ENCODE measurements at places on chromosomes 5 and 9. TPM values are rescaled to one million over a fixed set of nuclear protein-coding genes. Genes with fewer than 3 reads are reported as not detected.

The PTPRD gene
- total RNA-seq: not detected

The DELE1 gene
- total RNA-seq: 61.7 TPM

GRCh38 chr5:75756981-75757380 lies 39.7 kb upstream of the POC5 start:
- no peak for DNase-seq

GRCh38 chr9:81578606-81579005 lies 110.7 kb downstream of the TLE1 start:
- DNase-seq: no peak

The PRR16 gene
- not detected for total RNA-seq

DNA sequence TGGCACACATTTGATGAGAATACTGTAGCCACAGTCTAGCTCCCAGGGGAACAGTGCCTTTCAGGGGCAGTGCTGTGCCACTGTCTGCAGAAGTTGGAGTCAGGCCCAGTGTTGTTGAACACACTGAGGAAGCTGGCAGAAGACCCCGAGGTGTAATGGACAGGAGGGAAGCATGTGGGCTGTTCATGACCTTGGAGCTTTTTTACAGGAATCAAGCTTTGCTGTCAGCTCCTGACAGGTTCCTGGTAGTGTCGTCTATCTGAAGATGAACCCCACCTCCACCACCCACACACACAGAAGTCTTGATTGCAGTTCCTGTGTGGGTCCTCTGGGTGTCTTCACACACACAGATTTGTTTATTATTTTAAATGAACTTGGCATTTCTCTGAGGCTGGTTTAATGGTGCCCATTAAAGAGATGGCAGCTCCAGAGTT lies 40.3 kb upstream of the TNFAIP8 start:
- DNase-seq: no peak

- DNase-seq: no peak
Measured at GRCh38 chr5:179278119-179278518, 67.1 kb downstream of the ADAMTS2 start.

DNA sequence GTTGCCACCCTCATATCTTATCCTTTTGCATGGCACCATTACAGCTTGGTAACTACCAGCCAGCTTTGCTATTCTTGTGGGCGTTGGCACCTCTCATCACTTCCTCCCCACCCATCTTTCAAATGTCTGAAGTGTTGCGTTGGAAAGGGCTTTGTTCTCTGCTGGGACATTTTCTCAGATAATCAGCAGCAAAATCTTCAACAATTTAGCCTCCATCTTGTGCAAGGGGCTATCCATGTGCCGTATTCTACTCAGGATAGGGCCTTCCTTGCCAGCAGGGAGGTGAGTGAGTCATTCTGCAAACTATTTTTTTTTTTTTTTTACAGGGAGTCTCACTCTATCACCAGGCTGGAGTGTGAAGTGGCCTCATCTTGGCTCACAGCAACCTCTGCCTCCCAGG lies 62.1 kb upstream of the NUDT12 start:
- no peak for DNase-seq

DNA sequence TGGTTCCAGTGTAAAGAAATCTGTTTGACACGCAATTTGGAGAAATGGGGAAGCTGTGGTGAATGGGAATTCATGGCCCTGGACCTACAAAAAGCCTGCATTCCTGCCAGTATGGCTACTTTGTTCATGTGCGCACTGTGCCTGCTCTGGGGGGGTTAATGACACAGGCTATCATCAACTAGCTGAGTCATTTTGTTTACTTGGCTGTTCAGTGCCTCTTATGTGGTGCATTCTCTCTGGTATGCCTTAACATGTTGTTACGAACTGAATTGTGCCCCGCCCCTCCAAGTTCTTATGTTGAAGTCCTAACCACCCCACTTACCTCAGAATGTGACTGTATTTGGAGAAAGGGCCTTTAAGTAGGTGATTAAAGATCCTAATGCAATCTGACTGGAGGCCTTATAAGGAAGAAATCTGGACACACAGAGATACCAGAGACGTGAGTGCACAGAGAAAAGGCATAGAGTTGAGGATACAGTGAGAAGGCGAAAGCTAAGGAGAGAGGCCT lies 20.4 kb upstream of the UBAP1 start:
- DNase-seq: no peak

DNA sequence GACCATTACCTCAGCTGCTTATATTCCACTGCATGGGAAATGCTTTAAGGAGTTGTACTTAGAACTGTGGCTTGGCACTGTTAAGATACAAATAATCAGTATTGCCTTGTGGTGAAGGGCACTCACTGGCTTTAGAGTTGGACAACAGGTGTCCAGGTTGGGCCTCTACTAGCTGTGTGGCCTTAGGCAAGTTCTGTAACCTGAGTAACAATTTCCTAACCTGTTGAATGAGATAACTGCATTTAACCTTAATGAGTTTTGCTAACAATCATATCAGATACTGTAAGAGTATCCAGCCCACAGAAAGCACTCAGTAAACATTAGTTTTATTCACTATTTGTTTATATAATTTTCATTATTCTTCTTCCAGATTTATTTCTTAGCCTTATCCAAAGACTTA lies 17.2 kb upstream of the HK3 start:
- DNase-seq: no peak

DNA sequence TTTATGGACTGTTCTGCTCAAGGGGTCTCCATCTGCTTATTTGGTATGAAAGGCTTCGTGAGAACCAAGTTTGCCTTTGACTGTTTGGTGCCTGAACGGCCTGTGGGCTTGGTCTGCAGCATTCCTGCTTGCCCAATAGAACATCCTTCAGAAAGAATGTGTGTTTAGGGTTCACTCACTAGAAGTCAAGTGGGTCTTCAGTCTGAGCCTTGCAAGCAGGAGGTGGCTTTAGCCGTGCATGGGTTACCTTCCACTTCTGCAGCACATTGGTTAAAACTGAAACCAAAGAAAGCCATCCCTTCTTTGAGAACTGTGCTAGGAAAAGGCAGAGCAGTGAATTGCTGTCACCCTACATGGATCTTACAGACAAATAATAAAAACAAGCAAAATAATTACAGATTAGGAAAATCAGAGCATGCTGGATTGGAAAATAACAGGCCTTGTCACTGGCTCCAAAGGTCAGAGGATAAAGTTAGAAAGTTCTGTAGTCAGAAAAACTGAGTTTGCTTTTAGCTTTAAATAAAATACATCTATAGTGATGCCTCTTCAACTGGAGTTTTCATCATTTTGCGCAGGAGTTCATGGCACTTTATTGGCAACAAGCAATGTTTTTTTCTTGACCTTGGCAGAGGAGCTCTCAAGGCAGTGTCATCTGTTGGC lies 16.6 kb downstream of the WWC1 start:
- DNase-seq: no peak

DNA sequence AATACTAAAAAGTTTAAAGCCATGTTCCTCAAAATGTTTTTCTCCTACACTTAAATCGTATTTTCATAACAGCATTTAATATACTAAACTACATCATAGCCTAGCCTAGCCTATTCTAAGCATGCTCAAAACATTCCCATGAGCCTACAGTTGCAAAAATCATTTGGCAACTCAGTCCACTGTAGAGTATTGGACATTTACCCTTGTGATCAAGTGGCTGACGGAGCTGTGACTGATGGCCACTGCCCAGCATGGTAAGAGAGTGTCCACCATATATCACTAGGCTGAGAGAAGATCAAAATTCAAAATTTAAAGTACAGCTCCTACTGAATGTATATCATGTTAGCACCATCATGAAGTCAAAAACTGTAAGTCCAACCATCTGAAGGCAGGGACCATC lies 30.9 kb downstream of the SEMA5A start:
- no peak for DNase-seq

GRCh38 chr9:76203373-76203772 lies 190.9 kb downstream of the RFK start:
- no peak for DNase-seq

GRCh38 chr5:50874306-50875001 lies 208.0 kb downstream of the PARP8 start:
- DNase-seq: no peak

The AMBP gene
- not detected for total RNA-seq

- no peak for DNase-seq
Measured at GRCh38 chr9:7960320-7961050, 160.9 kb upstream of the DMAC1 start.

The C9orf153 gene
- total RNA-seq: 0.58 TPM

The SFXN1 gene
- total RNA-seq: 169 TPM

- no peak for DNase-seq
Measured at GRCh38 chr5:53779541-53779981, 219.1 kb downstream of the NDUFS4 start.

The ISL1 gene
- not detected for total RNA-seq

GRCh38 chr5:123116058-123116457 lies 27.0 kb downstream of the PRDM6 start:
- no peak for DNase-seq

DNA sequence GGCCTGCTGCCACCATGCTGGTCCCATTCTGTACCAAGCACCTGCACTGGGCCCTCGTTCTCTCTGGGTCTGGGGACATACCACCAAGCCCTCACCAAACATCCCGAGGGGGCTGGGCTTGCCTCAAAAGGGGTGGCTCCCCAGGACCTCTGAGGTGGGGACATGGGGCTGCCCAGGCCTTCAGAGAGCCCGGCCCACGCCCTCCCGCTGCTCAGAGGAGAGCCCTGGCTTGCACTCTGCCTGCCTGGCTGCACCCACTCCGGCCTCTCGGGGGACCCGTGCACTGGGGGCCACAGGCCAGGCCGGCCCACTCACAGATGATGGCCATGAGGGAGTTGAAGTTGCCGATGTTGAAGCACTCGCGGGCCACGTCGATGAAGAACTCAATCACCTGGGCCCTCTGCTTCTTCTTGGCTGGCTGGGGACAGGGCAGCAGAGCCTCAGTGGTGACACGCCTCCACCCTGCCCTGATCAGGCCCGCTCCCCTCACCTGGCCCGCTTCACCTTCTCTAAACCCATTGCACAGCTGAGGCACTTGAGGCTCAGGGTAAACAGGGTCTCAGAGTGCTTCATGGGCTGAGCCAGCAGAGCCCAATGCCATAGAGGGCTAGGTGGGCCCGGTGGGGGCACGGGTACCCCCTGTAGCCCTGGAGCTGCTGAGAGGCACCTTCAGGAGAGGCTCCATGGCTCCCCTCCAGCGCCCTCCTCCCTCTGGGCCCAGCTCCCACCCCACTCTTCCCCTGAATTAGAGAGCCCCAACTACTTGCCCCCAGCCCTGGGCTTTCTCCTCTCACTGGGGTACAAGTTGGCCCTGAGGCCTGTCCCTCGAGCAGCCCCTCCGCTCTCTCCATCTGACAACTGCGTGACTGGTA lies 47.7 kb upstream of the RNF130 start:
- no peak for DNase-seq

The ADCY2 gene
- not detected for total RNA-seq

DNA sequence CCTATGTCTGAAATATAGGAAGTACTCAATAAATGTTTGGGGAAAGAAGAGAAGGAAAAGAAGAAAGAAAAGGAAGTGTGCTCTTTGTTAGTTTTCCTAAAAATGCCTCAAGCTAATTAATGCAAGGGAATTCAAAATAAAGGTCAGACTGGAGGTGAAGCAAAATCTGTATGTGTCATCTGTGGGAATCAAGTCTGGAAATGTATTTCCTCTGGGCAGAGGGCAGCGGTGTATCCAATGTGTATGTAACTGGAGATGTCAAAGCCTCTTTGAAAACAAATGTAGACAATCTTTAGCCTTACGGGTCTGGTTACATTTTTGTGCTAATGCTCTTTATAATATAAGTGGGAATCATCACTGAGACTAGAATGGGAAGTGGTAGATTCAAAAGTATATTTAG lies 471.4 kb downstream of the MAN2A1 start:
- no peak for DNase-seq

GRCh38 chr9:28464481-28465216 lies 891.4 kb upstream of the C9orf72 start:
- DNase-seq: no peak

GRCh38 chr5:147168578-147169327 lies 66.1 kb upstream of the STK32A start:
- no peak for DNase-seq

DNA sequence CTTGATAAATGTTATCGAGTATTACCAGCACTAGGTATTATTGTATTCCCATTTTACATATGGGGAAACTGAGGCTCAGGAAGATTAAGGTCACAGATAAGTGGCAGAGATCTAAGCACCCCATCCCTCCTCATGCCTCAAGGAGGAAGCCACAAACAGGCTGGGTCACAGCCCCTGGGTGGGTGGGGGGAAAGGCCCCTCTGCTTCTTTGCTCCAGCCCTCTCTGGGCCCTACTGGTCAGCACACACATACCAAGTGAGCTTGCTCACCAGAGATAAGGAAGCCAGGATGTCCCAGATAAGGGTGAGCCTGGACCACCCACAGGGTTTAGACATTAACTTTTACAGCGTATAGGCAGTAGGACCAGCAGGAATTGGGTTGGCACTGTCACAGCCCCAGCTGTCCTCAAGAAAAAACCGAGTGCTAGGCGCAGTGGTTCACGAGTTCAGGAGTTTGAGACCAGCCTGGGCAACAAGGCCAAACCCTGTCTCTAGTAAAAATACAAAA lies 45.3 kb downstream of the STK10 start:
- DNase-seq: no peak

The MYORG gene
- 0.60 TPM for total RNA-seq

- peak; percentile 30 for DNase-seq
Measured at GRCh38 chr9:96022445-96023051, 147.1 kb downstream of the ERCC6L2 start.

The CATSPER3 gene
- total RNA-seq: 0.39 TPM

- DNase-seq: no peak
Measured at GRCh38 chr5:55541056-55541635, 6.4 kb upstream of the PLPP1 start.

The CXCL14 gene
- not detected for total RNA-seq

The QRFP gene
- total RNA-seq: not detected

The SH3RF2 gene
- not detected for total RNA-seq

- no peak for DNase-seq
Measured at GRCh38 chr5:107954254-107954653, 283.5 kb upstream of the EFNA5 start.

DNA sequence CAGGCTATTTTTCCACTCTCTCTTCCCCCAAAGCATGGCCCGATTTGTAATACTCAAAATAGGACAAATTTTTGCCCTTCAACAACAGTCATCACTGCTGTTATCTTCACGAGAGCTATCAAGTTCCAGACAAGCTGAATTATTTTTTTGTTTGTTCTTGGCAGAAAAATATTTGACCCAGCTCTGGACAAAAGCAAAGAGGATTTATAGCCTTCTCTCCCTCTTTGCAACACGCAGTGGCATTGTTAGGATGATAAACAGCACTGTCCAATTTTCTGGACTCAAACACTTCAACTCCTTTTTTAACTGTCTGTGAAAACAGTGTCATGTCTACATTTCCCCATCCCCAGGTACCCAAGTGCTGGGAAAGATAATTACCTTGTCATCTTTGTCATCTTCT lies 160.3 kb downstream of the SLF1 start:
- no peak for DNase-seq
